MCF 10A (cell line): ENCODE measurements at places on chromosomes 11 and 22. TPM values are rescaled to one million over a fixed set of nuclear protein-coding genes. Genes with fewer than 3 reads are reported as not detected.

The ANO5 gene
- not detected in 2 replicates for total RNA-seq

The GALNT18 gene
- total RNA-seq: 9.0 and 14.1 TPM in 2 replicates

The MCHR1 gene
- total RNA-seq: not detected in 2 replicates

The CCDC73 gene
- total RNA-seq: 0.09 and 0.17 TPM in 2 replicates

The ZC3H12C gene
- 30.9 and 37.7 TPM in 2 replicates for total RNA-seq

The MGAT3 gene
- not detected in 2 replicates for total RNA-seq

The C22orf31 gene
- total RNA-seq: not detected in 2 replicates
